ENCODE measurements at places on chromosomes 12 and 14. TPM values are rescaled to one million over a fixed set of nuclear protein-coding genes. Genes with fewer than 3 reads are reported as not detected.
A peak's percentile ranks its signal among the peaks of the same experiment; 100 is the strongest.

SELPLG gene
- total RNA-seq: 159 TPM

MANSC4 gene
- not detected for total RNA-seq

CIPC gene
- total RNA-seq: 14.0 TPM

GRCh38 chr12:45623940-45624339, 105.6 kb upstream of the ARID2 start:
- H3K4me1 ChIP-seq: no peaks in the 10 kb centered on the region
- no peak overlapping the region for H3K27ac ChIP-seq
- H3K4me3 ChIP-seq: no peak overlapping the region
- H3K36me3 ChIP-seq: peaks cover 2% of the 10 kb centered on the region

GRCh38 chr14:93533842-93534241, 103.1 kb downstream of the UNC79 start:
- H3K4me1 ChIP-seq: no peaks in the 10 kb centered on the region
- no peak for DNase-seq
- H3K27me3 ChIP-seq: peaks cover 14% of the 10 kb centered on the region
- H3K36me3 ChIP-seq: no peaks in the 10 kb centered on the region
- no peak overlapping the region for H3K27ac ChIP-seq

DNA sequence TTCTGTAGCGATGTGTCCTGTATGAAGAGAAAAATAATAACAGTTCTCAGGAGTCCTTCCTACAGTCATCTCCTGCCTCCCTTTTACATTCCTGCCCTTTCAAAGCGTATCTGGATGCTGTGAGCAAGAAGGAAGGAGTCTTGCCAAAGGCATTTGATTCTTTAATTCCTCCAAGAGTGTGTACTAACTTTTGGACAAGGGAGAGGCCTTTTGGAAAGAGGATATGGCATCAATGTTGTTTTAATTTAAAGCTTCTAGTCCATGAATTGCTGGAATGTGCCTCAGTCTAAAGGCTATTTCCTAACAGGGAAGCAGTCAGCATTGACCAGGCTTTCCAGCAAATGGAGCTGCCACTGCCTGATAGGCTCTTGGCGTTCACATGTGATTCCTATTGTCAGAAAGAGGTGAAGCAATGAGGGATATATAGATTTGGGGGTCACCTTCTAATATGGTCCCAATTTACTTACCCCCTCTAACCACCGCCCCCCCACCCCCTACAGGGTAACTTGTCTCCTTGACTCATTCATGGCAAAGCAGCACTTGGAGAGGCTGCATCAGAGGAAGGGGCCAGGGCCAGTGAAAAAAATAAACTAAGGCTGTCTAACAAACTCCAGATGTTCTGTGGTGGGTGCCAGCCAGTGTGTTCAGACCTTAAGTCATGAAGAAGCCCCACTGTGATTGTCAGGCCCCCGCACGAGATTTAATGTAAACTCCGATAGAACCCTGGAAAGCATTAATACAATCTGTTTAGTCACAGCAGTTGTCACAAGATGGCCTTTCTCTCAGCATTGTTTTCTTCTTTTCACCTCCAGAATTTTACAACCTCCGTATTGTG, 220.3 kb downstream of the FBXL14 start:
- no peaks in the 10 kb centered on the region for H3K27me3 ChIP-seq
- H3K4me1 ChIP-seq: no peaks in the 10 kb centered on the region
- peaks cover 2% of the 10 kb centered on the region for H3K36me3 ChIP-seq
- DNase-seq: no peak
- no peak overlapping the region for H3K4me3 ChIP-seq

- no peak overlapping the region for H3K4me3 ChIP-seq
- peaks cover 18% of the 10 kb centered on the region for H3K4me1 ChIP-seq
- peaks cover 3% of the 10 kb centered on the region for H3K27me3 ChIP-seq
These were observed 115.2 kb upstream of the NCOR2 start for GRCh38 chr12:124682425-124683151.

DNA sequence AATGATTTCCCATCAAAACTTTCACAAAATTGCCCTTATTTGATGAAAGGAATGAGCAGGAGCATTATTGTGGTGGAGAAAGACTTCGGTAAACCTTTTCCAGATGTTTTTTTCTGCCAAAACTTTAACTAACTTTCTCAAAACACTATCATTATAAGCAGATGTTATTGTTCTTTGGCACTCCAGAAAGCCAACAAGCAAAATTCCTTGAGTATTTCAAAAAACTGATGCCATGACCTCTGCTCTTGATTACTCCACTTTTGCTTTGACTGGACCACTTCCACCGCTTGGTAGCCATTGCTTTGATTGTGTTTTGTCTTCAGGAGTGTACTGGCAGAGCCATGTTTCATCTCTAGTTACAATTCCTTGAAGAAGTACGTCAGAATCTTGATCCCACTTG, 29.7 kb upstream of the RAB21 start:
- no peaks in the 10 kb centered on the region for H3K4me1 ChIP-seq
- peaks cover 4% of the 10 kb centered on the region for H3K27me3 ChIP-seq
- H3K27ac ChIP-seq: no peak overlapping the region
- no peaks in the 10 kb centered on the region for H3K36me3 ChIP-seq
- DNase-seq: no peak

GRCh38 chr14:58488550-58488949, 61.0 kb downstream of the KIAA0586 start:
- H3K4me3 ChIP-seq: no peak overlapping the region
- H3K4me1 ChIP-seq: peaks cover 6% of the 10 kb centered on the region

GRCh38 chr12:22121224-22121623, 75.2 kb downstream of the CMAS start:
- peaks cover 4% of the 10 kb centered on the region for H3K27me3 ChIP-seq
- no peaks in the 10 kb centered on the region for H3K36me3 ChIP-seq
- H3K27ac ChIP-seq: no peak overlapping the region

GRCh38 chr12:48351022-48351708, 446 bp upstream of the ZNF641 start:
- DNase-seq: no peak
- no peaks in the 10 kb centered on the region for H3K27me3 ChIP-seq
- H3K4me3 ChIP-seq: peak overlapping the region; percentile 79
- H3K4me1 ChIP-seq: peaks cover 8% of the 10 kb centered on the region

DNA sequence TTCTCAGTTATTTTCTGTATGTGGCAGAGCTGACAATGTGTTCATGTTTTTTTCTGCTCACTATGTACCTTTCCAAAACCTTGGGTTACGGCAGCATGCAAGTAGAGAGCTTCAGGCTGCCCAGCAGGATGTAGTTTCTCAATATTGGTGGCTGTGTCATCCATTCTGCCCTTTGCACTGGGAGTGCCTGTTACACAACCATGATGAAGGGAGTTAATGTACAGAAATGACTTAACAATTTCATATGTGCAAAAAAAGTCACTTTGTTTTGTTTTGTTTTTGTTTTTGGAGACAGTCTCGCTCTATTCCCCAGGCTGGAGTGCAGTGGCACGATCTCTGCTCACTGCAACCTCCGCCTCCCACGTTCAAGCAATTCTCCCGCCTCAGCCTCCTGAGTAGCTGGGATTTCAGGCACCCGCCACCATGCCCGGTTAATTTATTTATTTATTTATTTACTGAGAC, 6.1 kb upstream of the CNIH1 start:
- peaks cover 3% of the 10 kb centered on the region for H3K4me1 ChIP-seq
- no peak overlapping the region for H3K27ac ChIP-seq
- no peak for DNase-seq
- H3K36me3 ChIP-seq: no peaks in the 10 kb centered on the region

GRCh38 chr12:43776498-43776897, 17.7 kb downstream of the IRAK4 start:
- H3K27me3 ChIP-seq: no peaks in the 10 kb centered on the region
- no peaks in the 10 kb centered on the region for H3K4me1 ChIP-seq

DNA sequence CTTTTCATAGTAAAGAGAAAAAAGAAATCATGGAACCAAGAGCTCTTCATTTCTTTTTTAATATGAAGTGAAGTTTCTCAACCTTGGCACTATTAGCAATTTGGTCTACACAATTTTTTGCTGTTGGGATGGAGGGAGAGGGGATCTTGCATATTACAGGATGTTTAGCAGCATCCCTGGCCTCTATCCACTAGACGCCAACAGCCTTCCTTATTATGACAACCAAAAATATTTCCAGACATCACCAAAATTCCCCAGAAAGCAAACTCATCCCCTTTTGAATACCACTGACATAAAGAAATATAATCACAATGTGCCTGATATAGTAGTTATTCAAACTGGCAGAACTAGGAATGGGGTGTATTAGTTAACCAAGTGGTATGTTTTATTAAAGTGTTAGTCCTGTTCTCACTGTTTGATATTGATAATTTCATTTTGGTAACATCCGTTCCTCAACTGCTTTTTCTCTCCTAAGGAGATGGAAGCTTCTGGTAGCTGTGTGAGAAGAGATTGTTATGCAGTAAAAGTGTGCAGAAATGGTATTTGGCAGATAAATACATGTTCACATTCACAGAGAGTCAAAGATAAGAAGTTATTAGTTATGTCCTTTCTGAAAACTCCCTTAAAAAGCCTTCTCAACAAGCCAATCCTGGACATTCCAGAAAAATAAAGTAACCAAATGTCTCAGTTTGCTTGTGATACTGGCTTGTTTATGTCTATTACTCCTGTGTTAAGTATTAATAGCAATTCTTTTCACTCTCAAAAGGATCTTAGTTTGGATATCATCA, 699.9 kb downstream of the C12orf50 start:
- no peaks in the 10 kb centered on the region for H3K27me3 ChIP-seq
- H3K4me1 ChIP-seq: no peaks in the 10 kb centered on the region
- no peak for DNase-seq
- no peak overlapping the region for H3K27ac ChIP-seq
- no peaks in the 10 kb centered on the region for H3K36me3 ChIP-seq
- no peak overlapping the region for H3K4me3 ChIP-seq
